ENCODE measurements at places on chromosomes 7 and 10. TPM values are rescaled to one million over a fixed set of nuclear protein-coding genes. Genes with fewer than 3 reads are reported as not detected.

- no peak for DNase-seq
Measured at GRCh38 chr7:125122173-125122572, 192.5 kb upstream of the POT1 start.

DNA sequence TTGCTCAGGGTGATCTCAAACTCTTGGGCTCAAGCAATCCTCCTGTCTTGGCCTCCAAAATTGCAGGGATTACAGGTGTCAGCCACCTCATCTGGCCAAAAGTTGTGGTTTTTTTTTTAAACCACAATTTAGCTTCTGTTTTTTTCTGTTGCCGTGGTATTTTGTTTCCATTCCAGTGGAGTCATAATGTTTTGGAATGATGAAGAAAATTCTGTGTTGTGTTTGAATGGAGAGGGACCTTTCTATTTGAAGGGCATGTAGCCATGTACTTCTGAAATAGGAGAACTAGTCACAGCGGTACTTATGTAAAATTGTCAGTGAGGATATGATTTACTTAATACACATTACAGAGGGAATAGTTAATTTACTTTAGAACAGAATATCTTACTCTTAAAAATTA is 201.3 kb downstream of the ARL4A start:
- no peak for DNase-seq

GRCh38 chr10:124220547-124220946 is 127.1 kb upstream of the CHST15 start:
- no peak for DNase-seq

TMEM178B gene
- not detected for polyA plus RNA-seq

DNA sequence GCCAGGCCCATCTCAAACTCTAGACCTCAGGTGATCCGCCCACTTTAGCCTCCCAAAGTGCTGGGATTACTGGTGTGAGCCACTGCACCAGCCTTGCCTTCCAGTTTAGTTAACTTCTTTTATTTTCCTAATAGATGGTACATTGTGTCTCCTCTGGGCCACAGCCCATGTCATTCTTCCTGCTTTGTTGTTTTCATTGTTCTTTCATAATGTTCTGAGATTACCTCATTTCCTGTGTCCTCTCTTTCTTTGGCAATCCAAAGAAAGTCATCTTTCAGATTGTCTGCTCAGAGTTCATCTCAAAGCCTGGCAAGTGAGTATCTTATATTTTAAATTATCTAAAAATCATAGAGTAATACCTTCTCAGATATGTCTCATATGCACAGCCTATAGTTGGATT is at the start of gene OLAH:
Gene OLAH (plus strand): TSS at position 270 of the 400 bp plus-strand sequence. CDS start 3,346 bp downstream, outside the sequence.
- DNase-seq, result no peak

GPRIN2 gene
- polyA plus RNA-seq, result not detected

DNA sequence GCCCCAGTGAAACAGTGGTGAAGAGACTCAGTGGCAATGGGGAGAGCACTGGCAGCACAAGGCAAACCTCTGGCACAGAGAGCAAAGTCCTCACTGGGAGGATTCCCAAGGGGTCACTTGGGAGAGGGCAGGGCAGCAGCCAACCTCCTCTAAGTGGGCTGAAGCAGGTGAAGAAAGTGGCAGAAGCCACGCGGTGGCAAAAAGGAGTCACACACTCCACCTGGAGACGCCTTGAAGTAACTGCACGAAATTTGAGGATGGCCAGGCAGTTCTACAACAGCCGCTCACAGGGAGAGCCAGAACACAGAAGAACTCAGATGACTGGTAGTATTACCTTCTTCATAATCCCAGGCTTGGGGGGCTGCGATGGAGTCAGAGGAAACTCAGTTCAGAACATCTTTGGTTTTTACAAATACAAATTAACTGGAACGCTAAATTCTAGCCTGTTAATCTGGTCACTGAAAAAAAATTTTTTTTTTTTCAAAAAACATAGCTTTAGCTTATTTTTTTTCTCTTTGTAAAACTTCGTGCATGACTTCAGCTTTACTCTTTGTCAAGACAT is 574 bp upstream of the IL6 start:
- peak; percentile 36 for DNase-seq

- DNase-seq, result no peak
Measured at GRCh38 chr7:141991140-141991539, 4.5 kb upstream of the MGAM start.

- DNase-seq, result no peak
Measured at GRCh38 chr7:33979807-33980355, 74.5 kb downstream of the BMPER start.

WDFY4 gene
- polyA plus RNA-seq, result not detected

GRCh38 chr7:114647518-114647917 is 232.9 kb downstream of the FOXP2 start:
- no peak for DNase-seq

URGCP gene
- 21.8 TPM for polyA plus RNA-seq

DNA sequence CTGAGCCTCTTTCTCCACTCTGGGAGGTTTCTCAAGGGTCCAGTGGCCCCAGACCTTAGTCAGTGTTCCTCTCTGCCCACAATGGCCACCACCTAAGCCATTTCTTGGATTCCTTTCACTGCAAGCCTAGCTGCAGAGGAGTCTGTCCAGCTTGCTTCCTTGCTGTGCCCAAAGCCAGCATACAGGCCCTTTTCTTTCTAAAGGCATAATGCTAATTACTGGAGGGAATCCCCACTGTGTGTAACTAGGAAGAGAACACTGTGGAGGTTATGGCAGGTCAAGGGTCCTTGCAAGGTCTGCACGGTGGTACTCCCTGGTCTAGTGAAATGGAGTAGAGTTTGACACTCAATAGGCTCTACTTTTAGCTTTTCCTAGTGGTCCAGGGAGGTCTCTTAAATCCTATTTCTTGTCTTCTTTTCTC is 70.4 kb upstream of the CC2D2B start:
- DNase-seq, result no peak

PMS2 gene
- polyA plus RNA-seq, result 9.8 TPM

GRCh38 chr7:77391230-77391629 is 24.9 kb downstream of the GSAP start:
- no peak for DNase-seq

SFRP5 gene
- 39.5 TPM for polyA plus RNA-seq

DNA sequence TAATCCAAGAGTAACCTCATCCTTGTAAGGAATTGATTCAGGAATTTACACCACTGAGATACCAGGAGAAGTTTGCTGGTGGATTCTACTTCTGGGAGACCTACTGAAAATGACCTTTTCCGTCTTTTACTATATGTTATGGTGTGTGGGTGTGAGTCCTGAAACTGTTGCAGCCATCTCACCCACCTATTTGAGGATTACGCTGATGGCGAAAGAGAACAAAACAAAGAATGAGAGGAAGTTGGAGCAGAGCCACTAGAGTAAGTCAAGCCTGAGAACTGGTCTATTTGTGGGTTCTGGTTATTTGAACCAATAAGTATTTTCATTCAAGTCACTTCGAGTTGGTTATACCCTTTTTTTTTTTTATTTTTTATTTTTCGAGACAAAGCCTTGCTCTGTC is 12.7 kb upstream of the ABCC2 start:
- no peak for DNase-seq

GRCh38 chr7:142554560-142555532 is 194.4 kb upstream of the PRSS1 start:
- no peak for DNase-seq
